D721Med (cell line): ENCODE measurements at places on chromosomes 16 and 17.

DNA sequence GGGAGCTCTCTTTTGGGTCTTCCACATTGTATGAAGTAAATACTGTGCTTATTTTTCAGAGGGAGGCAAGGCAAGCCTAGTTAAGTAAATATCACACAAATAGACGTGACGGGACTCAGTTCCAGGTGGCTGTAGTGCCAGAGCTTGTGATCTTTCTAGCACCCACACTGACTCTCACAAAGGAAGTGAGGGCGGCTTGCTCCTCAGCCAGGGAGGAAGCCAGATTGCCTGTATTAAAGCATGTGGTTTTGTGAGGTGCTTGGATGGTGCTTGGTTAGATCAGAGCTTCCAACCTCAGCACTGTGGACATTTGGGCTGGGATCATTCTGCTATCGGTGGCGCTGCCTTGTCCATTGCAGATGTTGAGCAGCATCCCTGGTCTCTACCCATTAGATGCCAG, 80.1 kb downstream of the VAT1L start:
- no peak for DNase-seq

GRCh38 chr17:19010729-19011505, 6.4 kb upstream of the FAM83G start:
- no peak for DNase-seq

DNA sequence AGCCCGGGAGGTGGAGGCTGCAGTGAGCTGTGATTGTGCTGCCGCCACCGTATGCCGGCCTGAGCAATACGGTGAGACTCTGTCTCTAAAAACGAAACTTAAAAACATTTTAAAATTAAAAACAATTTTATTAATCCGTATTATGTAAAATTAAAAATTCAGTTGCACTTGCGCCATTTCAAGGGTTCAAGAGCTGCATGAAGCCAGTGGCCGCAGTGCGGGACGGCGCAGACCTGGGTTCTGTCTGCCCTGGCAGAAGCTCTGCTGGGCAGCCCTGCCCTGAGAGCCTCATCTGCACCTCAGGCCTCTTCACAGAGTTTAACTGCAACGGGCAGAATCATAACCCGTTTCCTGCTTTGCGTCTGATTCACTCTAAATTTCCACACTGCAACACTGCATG, 31.7 kb downstream of the TBC1D16 start:
- no peak for DNase-seq

- no peak for DNase-seq
Measured at GRCh38 chr16:58425756-58426494, 33.7 kb downstream of the GINS3 start.
